Nephron progenitor cell (in vitro differentiated cells): ENCODE measurements at places on chromosomes 2 and 18.
A peak's percentile ranks its signal among the peaks of the same experiment; 100 is the strongest.

- no peak for DNase-seq
These were observed 1.6 kb downstream of the IRS1 start for GRCh38 chr2:226797989-226798421.

- DNase-seq = no peak
These were observed 10.4 kb upstream of the RAPGEF4 start for GRCh38 chr2:172725284-172725683.

- no peak for DNase-seq
These were observed 98.7 kb downstream of the TCF4 start for GRCh38 chr18:55489034-55489986.

GRCh38 chr2:238489431-238489830 is 62.7 kb downstream of the ASB1 start:
- DNase-seq = no peak

DNA sequence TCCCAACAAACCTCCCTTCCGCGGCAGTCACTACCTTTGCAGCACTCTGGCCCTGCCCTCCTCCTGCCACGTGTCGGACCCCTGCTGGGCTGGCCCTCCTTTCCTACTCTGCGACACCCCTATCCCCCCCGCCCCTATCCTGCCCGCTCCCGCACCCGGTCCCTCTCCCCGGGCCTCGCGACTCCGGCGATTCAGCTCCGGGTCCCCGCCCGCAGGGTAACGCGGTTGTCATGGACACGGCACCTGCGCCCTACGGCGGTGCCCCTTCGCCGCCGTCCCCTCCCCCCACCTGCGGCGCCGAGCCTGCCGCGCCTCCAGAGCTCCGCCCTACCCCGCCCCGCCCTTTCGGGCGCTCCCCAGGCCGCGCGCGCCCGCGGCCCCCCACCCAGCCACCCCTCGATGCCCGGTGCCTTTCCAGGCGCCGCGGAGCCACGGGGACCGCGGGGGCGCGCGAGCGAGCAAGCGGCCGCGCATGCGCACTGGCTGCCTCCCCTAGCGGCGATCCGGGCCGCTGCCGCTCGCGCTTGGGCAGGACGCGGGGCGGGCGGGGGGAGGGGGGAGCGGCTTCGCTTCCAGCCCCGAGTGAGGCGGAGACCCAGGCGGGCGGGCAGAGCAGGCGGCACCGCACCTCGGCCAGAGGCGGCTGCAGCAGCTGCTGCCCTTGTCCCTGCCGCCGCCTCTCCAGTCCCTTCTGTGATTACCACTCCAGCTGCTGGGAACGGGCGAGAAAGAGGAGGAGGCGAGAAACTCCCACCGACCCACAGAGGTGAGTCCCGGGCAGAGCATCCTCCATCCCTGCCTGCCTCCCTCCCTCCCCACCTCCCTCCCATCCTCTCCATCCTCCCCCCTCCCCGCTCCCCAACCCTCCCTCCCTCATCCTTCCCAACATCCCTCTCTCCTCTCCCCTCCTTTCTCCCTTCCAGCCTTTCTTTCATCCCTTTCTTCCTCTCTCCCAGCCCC is at the start of gene CTNNA2:
CTNNA2 (plus strand) TSS at position 610 of the 960 bp plus-strand sequence.
- DNase-seq = peak; percentile 91

DNA sequence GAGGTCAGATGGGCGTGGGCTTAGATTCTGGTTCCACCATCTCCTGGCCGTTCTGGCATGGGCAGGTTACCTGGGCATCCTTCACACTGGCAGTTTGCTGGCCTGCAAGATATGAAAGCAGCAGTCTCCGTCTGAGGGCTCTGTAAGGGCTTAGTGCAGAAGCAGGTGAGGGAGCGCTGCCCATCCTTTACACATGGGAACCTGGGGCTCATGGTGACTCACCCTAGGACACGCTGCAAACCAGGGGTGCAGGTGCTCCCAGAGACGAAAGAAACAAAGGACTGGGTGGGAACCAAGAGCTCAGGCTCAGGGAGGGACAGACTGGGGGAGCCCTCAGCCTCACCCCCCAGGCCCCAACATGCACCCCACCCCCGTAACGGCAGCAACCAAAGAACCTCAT is 10.7 kb upstream of the ID2 start:
- DNase-seq = no peak

- DNase-seq = no peak
These were observed 47.0 kb upstream of the ST3GAL5 start for GRCh38 chr2:85935746-85936208.

DNA sequence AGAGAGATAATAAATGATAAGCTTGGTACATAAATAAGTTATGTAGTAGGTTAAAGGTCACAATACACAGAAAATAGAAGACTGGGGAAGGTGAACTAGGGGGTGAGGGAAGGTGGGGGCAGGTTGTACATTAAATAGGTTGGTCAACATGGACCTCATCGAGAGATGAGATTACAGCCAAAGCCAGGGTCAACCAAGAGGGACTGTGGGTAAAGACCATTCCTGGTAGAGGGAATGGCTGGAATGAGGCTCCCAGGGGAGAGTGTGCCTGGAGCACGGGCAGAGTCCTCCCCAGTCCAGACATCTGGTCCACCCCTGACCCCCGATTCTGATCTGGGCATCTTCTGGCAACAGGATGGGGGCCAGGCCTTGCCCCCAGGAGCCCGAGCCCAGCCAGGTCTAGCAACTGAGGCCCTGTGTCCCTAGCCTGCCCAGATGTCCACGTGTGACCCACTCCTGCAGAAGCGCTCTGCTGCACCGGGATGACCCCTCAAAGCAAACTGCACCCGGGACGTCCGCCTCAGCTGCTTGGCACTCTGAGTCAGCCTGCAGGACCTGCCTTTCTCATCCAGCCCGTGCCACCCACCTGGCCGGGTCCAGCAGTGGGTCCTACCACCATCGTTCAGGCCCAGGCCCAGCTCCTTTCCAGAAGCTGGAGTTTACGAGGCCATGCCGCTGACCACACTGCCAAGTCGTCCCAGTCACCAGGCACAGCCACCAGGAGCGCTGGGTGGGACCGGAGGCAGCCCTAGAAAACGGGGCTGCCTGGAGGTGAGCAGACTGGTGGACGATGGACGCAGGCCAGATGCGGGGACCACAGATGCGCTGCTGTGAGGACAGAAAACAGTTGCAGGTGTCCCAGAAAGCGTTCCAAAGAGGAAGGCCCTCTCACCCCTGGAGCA is 56.2 kb upstream of the ID2 start:
- DNase-seq = no peak

DNA sequence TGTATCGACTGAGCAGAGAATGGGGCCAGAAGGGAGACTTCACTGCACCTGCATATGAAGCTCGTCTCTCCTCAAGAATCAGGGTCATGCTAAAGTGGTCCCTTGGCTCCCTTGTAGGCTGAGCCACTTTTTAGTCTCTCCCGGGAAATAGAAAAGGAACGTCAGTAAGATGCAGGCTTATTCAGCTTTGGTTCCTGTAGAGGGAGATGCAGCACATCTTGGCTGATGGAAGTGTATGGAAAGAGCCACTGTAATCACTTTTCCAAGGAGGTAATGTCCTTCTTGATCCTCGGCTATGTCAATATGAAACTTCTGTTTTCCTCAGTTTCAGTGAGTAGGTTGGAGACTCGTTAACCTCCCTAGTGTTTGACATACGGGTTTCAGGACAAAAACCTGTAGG is 235.2 kb downstream of the GCA start:
- no peak for DNase-seq

GRCh38 chr2:198712485-198712884 is 745.3 kb downstream of the SATB2 start:
- DNase-seq = no peak

GRCh38 chr18:32998285-32998684 is 225.5 kb upstream of the KLHL14 start:
- no peak for DNase-seq

- no peak for DNase-seq
These were observed 35.2 kb downstream of the HS1BP3 start for GRCh38 chr2:20615466-20616241.

GRCh38 chr18:50857694-50858093 is 21.2 kb upstream of the ME2 start:
- no peak for DNase-seq

- peak; percentile 43 for DNase-seq
These were observed 11.1 kb downstream of the ONECUT2 start for GRCh38 chr18:57446322-57446721.

GRCh38 chr2:1662606-1663180 is 81.6 kb downstream of the PXDN start:
- DNase-seq = no peak

DNA sequence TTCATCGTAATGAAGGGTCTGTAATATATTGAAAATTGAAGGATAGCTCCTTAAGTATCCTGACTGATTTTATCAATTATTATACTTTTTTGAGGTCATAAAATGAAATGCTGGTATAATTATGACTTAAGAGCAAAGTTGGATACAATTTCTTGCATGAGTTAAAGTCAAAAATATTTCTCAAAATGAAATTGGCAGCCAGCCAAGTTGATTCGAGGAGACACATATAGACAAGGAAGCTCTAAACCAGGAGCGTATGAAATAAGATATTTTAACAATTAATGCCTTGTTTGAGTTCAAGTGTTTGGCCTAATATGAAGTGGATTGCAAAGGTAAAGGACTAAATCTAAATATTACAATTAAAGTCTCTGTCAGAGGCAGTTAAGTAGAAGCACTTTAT is 260.4 kb upstream of the DSEL start:
- no peak for DNase-seq

GRCh38 chr2:241248897-241249296 is 60.4 kb downstream of the ANO7 start:
- DNase-seq = no peak

GRCh38 chr2:234130777-234131181 is 80.3 kb downstream of the SPP2 start:
- DNase-seq = no peak

- DNase-seq = no peak
These were observed 95.9 kb upstream of the STON1 start for GRCh38 chr2:48434101-48434500.

GRCh38 chr2:10541775-10542432 is 93.8 kb upstream of the ODC1 start:
- DNase-seq = no peak

DNA sequence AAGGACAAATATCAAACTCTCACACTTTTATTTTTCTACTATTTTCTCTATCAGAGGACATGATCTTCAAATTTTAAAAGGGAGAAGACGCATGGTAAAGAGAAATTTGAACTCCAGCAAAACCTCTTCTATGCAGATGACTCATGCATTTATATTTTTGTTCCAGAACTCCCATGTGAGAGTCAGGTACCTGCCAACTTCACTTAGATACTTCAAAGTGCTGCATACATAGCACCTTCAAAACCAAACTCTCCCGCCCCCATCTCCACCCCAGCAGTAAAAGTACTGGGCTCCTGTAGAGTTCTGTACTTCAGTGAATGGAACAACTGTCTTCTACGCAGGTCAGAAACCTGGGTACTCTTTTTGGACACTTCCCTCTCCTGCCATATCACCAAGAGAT is 398.3 kb downstream of the TGIF1 start:
- no peak for DNase-seq

GRCh38 chr18:76491473-76491775 is 3.6 kb downstream of the ZNF516 start:
- DNase-seq = peak; percentile 82

DNA sequence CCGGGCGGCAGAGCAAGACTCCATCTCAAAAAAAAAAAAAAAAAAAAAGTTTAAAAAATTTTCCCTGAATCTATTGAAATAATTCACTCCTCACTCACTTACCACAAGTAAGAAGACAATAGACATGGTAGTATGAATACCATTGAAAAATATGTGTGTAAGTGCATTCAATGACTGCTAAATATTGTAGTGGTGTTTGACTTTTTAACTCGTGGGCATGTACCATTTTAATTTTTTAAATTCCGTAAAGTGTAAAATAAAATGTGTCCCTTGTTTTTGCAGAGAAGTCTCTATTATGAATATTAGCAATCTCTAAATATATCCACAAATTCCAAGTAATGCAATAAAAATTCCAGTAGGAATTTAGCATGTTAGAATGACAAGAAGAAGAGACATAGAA is 134.1 kb downstream of the COPS8 start:
- no peak for DNase-seq

DNA sequence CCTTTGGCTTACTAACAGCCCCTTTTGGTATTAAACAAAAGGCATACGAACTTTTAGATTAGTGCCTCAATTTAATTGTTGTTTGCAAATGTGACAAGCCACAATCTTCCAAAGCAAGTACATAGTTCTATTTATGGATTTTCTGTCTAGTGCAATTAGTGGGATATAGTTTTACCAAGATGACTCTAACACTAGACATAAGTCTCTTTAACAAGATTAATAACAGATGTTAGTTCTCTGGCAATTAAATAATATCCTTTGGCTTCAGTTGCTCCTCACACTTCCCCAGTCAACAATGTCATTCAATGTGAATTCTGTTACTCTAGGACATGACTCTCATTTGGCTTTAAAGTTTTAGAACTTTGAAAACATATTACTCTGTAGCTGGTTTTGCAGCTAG is 16.7 kb upstream of the MC4R start:
- DNase-seq = no peak

DNA sequence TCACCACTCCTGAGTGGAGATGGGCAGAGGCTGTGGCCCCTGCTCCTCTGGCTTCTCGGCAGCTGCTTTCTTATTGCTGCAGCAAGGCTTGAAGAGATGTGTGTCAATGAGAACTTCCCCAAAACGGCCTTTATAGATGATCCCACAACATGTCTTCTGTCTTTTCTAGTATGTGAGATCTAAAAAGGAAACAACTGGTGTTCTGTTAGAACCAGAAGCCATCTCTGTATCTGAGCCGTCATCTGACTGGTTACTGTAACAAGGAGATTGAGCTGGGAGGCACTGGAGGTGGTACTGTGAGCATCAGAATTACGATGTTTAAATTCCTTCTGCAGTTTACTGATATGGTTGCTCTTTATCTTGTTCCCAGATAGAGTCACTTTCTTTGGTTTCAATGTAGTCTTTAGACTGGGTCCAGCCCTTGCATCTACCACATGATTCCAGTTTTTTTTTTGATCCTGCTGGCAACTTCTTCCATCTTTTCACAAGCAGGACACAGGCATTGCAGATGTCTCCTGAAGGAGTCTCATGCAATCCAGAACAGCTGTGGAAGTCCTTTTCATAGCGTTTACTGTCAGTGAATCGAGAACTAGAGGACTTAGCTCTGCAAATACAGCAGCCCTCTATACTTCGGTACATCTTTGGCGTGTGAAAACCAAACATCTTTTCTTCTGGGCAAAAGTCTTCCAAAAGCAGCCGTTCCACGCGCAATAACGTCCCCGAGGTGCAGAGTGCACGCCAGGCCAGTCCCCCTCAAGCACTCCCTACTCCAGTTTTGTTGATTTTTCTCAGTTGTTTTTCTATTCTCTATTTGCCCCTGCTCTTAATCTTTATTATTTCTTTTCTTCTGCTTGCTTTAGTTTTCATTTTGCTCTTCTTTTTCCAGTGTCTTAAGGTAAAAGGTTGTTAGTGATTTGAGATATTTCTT is 29.7 kb downstream of the TAF4B start:
- DNase-seq = no peak

GRCh38 chr18:37729716-37730115 is 164.1 kb upstream of the CELF4 start:
- no peak for DNase-seq

GRCh38 chr2:181077128-181077709 is 96.8 kb downstream of the UBE2E3 start:
- DNase-seq = peak; percentile 4

GRCh38 chr2:134718817-134719814 is at the start of gene TMEM163:
TSS of gene TMEM163 (minus strand) at chr2:134719000.
- peak; percentile 63 for DNase-seq
